ENCODE measurements at places on chromosomes 3 and 15.

GRCh38 chr15:53709821-53710220 is 49.6 kb downstream of the WDR72 start:
- no peak for DNase-seq

- DNase-seq = no peak
Measured at GRCh38 chr3:71805199-71805598, 20.3 kb upstream of the PROK2 start.

DNA sequence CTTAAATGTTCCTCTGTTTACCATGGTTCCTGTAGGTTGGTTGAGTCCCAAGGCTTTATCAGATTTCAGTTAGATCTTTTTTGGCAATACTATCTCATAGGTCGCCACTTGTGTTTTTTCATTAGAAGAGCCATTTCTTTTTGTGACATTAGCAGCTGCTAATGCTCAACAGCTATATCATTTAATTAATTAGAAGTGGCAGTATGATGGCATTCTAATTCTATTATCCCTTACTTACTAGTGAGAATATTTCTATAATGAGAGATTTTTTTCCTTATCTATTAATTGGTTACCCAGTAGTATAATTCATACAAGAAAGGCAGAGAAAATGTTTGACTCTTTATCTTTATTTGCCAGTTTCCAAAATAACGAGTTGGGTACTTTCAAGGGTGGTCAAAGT is 25.2 kb downstream of the FRMD4B start:
- no peak for DNase-seq

DNA sequence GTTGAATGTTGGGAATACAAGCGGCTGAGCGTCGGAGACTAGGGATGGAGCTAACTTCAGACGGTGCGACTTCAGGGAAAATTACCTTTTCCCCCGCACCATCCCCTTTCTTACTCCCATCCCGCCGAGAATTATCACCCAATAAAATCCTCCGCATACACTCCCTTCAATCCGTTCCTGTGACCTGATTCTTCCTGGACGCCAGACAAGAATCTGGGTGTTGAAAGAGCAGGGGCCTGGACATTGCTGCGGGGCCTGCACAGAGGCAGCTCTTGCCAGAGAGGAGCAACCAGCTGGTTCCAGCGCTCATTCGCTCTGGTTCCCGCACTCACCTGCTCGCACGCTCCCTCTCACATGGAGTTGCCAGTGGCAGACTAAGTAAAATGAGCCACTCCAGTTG is 241.9 kb downstream of the ALCAM start:
- DNase-seq = no peak

- no peak for DNase-seq
Measured at GRCh38 chr3:20406611-20407011, 220.6 kb upstream of the SGO1 start.

DNA sequence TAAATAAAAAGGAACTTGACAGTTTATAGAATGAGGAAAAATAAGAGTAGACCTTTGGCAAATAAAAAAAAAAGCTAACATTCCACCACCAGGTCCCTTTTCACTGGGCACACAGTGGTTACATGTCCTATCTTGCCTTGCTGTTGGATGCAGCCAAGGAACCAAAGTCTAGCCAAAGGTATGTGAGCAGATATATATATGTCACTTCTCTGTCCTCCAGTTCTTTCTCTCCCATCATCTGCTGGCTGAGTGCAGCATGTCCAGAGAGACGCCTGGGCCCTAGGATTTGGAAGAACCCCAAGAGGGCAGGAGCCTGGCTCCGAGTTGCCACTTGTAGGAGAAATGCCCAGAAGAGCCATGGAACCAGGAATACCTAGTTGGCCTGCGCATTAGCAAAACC is 104.7 kb downstream of the SERPINI1 start:
- DNase-seq = no peak

DNA sequence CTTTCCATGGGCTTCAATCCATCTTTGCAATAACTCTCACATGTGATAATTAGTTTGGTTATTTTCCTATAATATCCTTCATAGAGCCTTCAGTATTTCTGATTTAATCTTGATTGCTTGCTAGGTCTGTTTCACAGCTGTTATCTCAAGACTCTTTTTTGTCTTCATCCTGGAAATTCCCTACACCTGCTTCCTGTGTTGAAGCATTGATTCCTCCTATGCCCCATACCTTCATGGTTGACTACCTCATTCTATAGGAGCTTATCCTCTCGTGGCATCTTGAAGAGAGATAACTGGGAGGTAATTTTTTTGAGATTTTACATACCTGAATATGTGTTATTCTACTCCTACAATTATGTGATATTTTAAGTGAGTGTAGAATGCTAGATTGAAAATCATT is 26.7 kb downstream of the PIK3CA start:
- DNase-seq = no peak

DNA sequence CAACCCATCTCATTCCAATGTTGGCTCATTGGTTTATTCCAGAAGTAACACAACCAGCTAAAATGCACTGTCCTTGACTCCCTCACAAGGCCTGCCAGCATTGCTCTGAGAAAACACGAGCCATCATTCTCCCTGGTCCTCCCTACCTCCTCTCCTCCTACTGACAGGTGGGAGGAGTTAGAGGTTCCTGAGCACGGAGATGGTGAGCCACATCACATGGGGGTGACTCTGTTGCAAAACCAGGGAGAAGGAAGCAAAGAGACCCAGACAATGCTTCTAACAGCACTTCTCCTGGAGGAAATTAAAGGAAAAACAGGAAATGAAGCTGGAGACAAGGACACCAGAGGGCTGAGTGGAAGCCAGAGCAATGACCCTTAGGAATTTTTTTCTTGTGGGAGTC is 667.4 kb downstream of the NTRK3 start:
- no peak for DNase-seq

DNA sequence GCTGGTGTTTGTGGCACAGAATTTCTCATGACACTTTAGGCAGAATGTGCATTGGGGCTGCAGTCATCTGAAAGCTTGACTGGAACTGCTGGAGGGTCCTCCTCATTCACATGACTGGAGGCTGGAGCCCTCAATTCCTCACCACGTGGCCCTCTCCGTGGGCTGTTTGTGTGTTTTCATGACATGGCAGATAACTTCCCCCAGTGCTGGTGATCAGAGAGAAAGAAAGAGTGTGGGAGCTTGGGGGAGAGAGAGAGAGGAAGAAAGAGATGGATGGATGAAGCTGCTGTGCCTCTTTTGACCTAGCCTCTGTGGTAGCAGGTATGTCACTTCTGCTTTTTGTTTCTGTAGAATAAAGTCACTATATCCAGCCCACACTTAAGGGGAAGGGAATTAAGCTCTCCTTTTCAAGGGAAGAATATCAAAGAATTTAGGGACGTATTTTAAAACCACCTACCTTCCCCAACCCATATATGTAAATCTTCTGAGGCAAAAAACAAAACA is 169.6 kb upstream of the IL12A start:
- DNase-seq = no peak

GRCh38 chr3:177887475-177887874 is 648.8 kb upstream of the KCNMB2 start:
- no peak for DNase-seq

DNA sequence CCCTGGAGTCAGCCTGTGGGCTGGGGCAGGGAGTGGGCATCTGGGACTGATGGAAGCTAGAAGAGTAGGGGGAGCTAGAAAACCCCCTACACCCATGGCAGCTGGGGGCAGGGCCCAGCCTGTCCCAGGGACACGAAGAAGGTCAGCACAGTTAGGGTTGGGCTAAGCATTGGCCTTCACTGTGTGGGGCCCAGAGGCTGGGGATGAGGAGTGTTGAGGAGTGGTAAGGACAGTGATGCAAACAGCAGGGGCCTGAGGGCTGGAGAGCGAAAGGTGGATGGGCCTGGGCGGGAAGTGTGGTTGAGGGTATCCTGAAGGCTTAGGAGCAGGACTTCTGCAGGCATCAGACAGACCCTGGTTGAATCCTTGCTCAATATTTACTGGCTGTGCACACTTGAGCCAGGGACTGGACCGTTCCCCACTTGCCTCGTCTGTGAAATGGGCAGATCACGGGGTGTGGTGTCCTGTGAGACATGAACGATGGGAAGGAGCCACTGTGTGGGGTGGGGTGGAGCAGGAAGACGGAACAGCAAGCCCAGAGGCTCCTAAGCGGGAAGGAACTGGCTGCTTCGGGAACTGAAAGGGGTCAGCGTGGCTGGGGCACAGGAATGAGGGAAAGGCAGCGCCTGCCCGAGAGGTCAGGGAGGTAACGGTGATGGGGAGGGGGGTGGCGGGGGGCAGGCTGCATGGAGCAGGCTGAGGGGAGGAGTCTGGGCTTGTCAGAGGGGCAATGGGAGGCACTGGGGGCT is 7.3 kb downstream of the PRKCD start:
- no peak for DNase-seq

DNA sequence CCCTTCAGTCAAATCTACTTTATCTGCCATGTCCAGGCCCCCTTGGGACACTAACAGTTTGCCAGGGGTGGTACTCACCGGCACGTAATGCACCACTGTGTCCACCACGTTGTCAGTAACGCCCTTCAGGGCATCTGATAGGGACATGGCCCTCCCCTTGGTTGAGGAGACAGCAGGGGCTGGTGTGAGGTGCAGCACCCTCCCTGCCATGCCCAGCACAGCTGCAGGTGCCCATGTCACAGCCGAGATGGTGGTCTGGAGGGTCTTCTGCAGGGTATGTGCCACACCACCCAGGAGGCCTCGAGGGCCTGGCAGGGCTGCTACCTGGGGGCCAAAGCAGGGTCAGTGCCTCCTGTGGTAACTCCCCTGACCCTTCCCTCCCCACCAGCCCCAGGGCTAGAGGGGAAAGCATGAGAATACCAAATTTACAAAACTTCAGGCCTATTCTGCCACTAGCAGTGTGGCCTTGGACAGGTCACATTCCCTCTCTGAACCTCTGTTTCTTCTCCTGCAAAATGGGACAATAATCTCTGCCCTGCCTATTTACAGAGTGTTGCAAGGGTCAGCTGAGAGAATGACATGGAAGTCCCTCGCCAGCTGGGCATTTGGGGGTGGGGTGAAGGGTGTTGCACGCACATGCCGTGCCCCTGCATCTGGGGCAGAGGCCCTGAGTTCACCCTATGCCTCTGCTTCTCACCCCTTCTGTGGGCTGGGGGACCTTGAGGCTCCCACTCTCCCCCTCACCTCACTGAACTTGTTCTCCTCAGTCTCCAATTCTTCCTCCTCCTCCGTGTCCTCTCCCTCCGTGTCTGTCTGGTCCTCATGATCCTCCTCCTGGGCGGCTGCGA is 11.8 kb upstream of the KIF7 start:
- DNase-seq = no peak

GRCh38 chr15:63246691-63247469 is 30.5 kb upstream of the APH1B start:
- DNase-seq = no peak

- DNase-seq = no peak
Measured at GRCh38 chr3:99808163-99808794, 9.4 kb upstream of the CMSS1 start.

DNA sequence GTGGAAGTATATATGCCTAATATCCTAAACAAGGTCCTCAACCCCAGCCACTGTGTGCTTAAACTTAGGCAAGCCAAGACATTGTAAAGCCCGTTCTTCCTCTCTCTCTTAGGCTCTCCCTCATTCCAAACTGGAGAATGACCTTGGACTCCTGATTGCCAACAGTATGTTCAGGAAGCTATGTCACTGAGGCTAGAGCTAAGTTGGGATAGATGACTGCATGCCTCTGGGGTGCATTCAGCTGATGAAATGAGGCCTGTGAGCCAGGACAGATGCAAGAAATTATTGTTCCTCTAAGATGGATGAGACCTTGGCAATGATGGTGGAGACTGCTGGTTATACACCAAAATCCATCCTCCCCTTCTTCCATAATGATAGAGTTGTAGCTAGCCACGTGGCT is 27.9 kb upstream of the TBC1D21 start:
- no peak for DNase-seq

DNA sequence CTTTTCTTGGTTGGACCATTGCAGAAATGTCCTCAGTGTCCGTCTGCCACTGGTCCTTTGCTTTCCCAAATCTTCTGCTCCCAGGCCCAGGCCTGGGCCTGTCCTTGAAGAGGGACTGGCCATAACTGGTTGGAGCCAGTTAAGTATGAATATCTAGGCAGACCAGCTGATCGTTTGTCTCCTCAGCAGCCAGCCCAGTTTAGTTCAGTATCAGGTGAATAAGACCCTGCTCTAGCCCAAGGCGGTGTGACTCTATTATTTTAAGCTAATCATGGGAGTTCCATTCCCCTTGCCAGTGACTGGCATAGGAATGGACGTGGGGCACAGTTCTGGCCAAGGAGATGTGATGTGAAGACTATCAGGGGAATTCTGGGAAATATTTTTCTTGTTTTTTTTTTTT is 73.9 kb upstream of the RASGRF1 start:
- DNase-seq = no peak

DNA sequence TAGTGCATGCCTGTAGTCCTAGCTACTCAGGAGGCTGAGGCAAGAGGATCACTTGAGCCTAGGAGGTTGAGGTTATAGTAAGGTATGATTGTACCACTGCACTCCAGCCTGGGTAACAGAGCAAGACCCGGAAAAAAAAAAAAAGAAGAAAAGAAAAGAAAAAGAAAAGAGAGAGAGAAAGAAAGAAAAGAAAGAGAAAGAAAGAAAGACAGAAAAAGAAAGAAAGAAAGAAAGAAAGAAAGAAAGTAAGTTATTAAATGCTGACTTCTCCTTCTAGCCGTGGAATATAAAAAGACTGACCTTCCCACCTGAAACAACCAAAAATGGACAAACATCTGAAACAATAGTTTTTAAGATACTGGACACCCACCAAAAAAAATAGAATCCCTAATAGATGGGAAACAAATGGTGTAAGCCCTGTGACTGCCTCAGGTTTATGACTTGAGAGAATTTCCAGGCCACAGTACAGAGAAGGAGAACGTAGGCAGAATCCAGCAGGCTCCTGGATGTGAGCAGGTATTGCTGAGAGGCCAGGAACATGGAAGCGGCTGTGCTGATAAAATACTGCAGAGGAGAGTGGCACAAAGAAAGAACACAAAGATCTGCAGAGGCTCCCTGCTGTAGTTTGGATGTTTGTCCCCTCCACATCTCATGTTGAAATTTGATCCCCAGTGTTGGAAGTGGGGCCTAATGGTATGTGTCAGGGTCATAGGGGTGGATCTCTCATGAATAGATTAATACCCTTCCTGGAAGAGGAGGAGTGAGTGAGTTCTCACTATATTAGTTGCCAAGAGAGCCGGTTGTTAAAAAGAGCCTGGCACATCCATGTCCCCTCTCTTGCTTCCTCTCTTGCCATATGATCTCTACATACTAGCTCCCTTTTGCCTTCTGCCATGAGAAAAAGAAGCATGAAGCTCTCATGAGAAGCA is 41.8 kb upstream of the PRSS50 start:
- DNase-seq = no peak

DNA sequence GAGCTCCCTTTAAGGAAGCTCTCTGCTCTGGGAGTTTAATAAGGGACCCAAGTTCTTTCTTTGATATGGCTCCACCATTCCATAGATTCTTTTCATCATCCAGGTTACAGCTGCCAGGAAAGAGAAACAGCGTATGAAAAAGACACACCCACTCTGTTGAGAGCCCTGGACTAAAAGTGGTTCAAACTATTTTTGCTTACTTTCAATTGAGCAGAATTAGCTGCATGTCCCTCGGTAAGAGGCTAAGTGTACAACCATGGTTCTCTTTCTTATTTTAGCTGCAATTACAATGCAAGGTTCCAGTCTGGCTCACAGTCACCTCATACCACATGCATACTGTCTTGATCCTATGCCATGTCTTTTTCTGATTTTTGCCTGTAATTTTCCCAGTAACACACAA is 1288.3 kb downstream of the NSUN3 start:
- DNase-seq = no peak

GRCh38 chr15:88231909-88232644 is 24.5 kb downstream of the NTRK3 start:
- DNase-seq = no peak

- no peak for DNase-seq
Measured at GRCh38 chr3:134132961-134133360, 103.2 kb upstream of the SLCO2A1 start.

GRCh38 chr3:10459954-10460754 is 45.2 kb downstream of the ATP2B2 start:
- peak; percentile 38 for DNase-seq
